Glutamatergic neuron (in vitro differentiated cells): ENCODE measurements at places on chromosomes 4 and X. TPM values are rescaled to one million over a fixed set of nuclear protein-coding genes. Genes with fewer than 3 reads are reported as not detected.

WDR19 gene
- total RNA-seq = 48.6 TPM

F11 gene
- not detected for total RNA-seq

CPLX1 gene
- 115 TPM for total RNA-seq

MTTP gene
- total RNA-seq = not detected

SUPT20HL2 gene
- total RNA-seq = 0.22 TPM

ITM2A gene
- 5.8 TPM for total RNA-seq

ADGRG2 gene
- total RNA-seq = 0.39 TPM

COX7B2 gene
- total RNA-seq = not detected

NMU gene
- 9.4 TPM for total RNA-seq

ZIC3 gene
- 0.69 TPM for total RNA-seq

GRCh38 chr4:168797194-168797593, 212.9 kb downstream of the CBR4 start:
- DNase-seq = no peak

DNA sequence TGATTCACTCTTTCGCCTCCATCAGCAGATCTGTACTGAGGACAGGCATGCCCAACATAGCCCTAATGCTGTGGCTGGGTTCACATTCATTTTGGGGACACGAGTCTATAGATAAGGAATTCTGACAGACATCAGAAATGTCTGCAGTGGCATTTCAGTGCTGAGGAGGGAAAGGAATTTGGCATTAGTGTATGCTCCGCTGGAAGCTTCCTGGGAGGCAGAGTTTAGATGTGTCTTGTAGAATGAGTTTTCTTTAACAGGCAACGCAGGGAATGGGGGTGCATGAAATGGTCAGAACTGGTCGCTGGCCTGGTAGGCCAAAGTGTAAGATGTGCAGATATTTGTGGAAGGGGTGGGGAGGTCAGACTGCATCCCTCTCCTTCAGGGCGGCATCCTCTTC, 43.5 kb upstream of the ZNF518B start:
- DNase-seq = no peak

- no peak for DNase-seq
These were observed 181.6 kb upstream of the LEF1 start for GRCh38 chr4:108350332-108350731.

DNA sequence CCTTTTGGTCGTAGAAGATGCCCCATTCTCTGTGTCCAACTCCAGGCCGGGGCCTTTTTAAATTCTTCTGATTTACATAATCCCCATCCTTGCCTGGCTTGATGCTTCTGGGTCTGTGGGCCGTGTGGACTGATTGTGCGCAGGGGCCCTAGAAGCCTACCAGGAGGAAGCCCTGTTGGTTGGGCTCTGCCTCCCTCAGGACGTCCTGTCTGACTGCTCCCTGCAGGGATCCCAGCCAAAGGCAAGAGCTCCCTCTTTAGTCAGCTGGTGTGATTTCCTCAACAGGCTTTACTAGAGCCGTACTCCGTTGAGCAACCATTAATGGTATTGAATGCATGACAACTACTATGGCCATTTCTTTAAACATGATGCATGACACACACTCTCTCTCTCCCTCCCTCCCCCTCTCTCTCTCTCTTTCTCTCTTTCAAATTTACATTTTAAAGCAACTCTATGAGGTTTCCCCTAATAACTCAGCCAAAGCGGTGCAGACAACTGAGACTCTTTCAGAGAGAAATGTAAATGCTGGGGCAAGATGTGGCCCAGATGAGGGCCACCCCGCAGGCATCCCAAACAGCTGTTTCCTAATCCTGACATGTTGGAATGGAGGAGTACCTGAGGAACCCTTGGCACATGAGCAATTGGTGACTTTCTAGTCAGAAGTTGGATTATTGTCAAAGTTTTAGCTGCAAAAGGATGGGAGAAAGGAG, 117.3 kb downstream of the DRD5 start:
- peak; percentile 32 for DNase-seq

- DNase-seq = no peak
These were observed 55.8 kb downstream of the LRP2BP start for GRCh38 chr4:185339941-185340340.

DNA sequence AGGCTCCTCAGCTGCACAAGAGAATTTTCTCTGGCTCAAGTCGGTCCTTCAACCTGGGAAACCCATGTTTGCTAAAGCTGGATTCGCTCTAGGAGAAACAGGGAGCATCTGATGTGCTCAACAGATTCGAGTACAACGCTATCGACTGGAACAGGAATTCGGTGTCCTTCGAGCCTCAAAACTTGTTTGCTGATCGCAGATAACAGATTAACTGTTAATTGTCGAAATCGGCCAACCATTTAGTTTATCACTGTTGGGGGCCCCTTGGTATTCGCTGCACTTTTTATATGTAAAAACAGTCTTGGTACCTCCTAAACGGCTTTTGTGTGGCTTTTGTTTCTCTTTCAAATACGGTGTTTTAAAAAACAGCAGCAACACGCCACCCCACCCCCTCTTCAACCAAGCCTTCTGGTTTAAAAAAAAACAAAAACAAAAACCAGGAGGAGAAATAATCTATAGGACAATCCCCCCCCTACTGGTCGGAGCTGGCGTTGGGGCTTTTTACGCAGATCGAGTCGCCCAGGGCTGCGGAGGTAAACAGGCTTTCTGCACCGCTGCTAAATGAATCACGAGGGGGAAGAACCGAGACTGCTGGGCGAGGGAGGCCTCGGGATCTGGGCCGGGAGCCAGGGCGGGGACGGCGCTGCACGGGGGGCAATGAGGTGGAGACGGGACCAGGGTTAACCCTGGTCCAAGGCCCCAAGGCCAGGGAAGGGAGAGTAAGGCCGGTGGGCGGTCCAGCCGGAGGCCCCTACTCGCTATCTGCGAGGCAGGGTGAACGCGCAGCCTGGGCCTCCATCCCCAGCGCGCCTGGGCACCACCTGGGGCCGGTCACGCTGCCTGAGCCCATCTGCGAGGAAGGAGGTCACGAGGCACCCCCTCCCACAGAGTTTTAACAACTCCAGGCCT, 71.7 kb upstream of the BCOR start:
- peak; percentile 70 for DNase-seq

GRCh38 chrX:23493941-23494374, 159.3 kb downstream of the PTCHD1 start:
- no peak for DNase-seq

GRCh38 chrX:9055354-9055753, 21.4 kb upstream of the FAM9B start:
- DNase-seq = no peak

DNA sequence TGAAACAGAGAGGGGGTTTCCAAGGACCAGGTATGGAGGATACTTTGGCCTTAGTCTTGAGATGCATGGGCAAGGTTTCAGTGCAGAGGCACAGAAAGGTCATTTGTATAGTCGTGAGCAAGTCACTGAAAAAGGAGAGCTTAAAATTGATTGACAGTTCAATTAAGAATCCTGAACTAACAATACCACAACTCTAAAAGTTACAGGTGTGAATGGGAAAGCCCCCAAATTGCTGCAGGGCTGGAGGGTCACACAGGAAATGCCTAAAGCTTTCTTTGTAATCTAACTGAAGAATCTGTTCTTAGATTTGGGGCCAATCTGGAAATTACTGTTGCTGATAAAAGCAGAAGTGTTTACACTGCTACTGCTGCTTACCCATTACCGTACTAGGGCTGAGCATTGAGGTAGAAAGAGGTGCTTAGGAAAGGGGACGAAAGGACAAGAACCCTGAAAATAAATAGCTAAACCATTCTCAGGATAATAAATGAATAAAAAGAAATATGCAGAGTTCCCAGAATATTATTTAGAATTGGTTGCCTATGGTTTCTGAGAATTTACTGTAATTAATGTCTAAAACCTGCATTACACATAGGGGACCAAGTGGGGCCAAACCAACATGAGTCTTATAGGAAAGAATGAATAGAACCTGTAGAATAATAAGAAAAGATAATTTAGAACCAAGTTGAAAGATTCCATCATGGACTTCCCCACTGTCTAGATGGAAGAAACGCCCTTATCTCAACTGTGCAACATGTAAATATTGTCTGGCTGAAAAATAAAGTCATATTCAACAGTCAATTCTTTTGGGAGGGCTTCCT, 91.9 kb upstream of the PPP1R2C start:
- DNase-seq = no peak

DNA sequence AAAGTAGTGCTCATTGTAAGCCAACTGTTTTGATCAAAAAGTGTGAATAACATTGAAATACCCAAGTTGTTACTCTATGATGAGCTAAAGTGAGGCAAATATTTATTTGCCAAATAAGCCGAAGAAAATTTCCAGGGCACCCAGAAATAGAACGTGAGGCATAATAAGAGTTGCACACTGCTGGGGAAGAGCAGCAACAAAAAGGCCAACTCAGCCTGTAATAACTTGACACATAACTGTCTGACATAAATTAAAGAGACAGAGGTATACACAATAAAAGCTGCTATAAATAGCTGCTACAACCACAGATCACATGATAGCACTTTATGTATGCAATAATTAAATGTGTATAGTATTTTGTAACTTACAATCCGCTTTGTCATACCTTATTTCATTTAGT, 2.0 kb upstream of the ABCB7 start:
- no peak for DNase-seq

- no peak for DNase-seq
These were observed 34.1 kb upstream of the AFF2 start for GRCh38 chrX:148466292-148466691.
